Activated T-cell treated with anti-CD3 and anti-CD28 coated beads for 4 hours (primary cell): ENCODE measurements at places on chromosomes 7 and 10.

- no peak for DNase-seq
Measured at GRCh38 chr7:66205741-66206090, 582 bp downstream of the TPST1 start.

DNA sequence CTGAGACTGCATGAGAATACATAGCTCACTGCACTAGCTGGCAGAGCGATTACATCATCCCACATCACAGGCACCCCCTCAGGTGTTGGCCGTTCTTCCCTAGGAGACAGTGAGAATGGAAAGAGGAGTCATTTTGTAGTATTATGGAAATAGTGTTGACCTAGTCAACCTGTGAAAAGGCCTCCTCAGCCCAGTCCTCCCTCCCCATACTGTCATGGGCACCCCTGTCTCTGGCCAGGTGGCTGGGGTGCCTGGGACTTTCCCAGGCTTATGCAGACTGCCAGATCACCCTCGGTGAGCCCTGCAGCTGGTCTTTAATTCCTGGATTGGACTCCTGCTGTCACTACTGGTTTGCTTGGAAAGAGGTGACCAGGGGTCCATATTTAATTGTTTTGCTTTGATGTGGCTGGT lies 4.0 kb downstream of the INPP5A start:
- DNase-seq: no peak

GRCh38 chr7:123824754-123825067 lies 20.3 kb upstream of the HYAL4 start:
- DNase-seq: no peak

DNA sequence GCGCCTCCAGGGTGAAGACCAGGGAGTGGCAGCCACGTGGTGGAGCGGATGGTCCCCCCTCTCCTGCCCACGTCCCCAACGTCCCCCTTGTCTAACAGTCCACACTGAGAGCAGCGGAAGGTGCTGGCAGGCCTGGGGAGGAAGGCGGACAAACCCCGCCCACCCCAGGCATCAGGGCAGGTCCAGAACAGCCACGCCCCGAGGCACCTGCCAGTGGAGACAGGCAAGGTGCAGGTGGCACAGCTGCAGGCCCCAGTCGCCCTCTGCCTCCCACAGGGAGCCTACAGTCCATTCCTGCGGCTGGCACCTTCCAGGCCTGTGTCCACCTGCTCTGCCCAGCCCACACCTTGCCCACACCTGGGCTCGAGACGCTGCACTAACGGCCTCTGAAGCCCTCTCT lies 24.9 kb downstream of the CYP2W1 start:
- no peak for DNase-seq

- no peak for DNase-seq
Measured at GRCh38 chr10:61655335-61655851, 7.3 kb upstream of the CABCOCO1 start.

DNA sequence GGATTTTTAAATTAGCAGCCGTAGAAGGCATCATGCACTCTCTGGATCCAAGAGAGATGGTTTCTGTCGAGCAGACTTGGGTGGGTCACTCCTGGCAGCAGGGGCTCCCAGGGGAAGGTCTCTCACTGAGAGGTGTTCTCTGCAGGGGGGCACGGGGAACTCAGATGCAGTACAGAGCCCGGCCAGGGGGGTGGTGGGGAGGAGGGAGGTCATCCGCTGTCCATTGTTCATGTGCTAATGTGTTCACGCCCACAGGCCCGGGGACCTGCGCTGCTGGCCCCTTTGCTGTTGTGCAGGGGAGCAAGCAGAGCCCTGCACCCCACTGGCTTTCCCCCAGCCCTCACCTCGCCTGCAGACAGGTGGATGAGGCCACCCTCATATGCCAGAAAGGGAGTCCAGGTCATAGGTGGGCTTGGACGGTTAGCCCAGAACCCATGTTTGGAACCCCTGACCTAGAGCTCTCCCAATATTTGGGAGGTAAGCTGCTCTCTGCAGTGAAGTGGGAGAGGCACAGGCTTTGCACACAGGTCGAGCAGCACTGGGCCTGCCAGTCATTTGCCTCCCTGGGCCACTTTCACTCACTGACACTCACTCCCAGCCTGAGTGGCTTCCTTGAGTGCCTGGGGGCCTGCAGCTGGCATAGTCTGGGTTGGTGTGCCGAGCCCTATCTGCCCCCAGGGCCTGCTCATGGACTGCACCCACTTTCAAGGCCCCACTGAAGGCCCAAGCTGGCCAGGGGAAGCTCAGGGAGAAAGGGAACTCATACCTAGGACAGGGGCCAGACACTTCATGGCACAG lies 12.6 kb upstream of the TBRG4 start:
- DNase-seq: no peak

DNA sequence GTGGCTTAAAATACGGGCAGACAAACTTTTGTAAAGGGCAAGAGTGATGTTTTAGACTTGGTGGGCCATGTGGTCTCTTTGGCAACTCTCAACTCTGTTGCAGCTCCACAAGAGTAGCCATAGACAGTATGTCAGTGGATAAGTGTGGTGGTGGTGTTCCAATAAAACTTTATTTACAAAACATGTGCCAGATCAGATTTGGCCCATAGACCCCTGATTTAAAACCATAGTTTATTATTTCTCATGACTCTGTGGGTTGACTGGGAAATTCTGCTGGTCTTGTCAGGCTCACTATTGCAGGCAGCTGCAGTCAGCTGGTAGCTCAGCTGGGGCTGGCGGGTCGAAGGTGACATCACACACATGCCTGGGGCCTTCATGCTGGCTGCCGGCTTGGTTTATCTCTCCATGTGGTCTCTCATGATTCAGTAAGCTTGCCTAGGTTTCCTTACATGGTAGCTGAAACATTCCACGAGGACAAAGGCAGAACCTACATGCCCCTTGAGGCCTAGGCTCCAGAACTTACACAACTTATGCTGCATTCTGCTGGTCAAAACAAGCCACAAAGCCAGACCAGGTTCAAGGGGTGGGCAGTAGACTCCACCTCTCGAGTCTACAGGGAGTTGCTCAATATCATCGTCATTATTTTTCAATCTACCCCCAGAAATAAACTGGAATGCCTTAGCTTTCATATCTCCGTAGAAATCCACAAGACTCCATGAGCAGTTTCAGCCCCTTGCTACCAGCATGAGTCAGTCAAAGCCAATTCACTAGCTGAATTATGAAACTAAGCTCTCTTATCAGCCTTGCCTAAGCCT lies 245.7 kb downstream of the WDR11 start:
- no peak for DNase-seq

- no peak for DNase-seq
Measured at GRCh38 chr10:59805014-59805413, 51.8 kb upstream of the MRLN start.
